ENCODE measurements at places on chromosomes 3 and 15.

- DNase-seq = peak; percentile 26
These were observed 35.9 kb downstream of the SAXO2 start for GRCh38 chr15:82298520-82298919.

DNA sequence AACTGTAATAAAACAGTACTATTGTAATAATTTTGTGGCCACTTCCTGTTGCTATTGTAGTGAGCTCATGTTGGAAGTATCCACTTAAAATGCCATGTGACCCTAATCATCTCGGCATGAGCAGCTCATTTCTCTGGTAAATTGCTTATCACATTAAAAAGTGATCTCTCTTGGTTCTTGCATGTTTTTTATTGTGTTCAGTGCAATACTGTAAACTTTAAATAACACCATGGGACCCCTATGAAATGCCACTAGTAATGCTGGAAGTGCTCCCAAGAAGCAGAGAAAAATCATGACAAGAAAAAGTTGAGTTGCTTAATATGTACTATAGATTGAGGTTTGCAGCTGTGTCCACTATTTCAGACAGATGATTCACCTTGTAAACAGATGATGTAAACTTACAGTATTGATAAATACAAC is 45.6 kb downstream of the NMD3 start:
- no peak for DNase-seq

DNA sequence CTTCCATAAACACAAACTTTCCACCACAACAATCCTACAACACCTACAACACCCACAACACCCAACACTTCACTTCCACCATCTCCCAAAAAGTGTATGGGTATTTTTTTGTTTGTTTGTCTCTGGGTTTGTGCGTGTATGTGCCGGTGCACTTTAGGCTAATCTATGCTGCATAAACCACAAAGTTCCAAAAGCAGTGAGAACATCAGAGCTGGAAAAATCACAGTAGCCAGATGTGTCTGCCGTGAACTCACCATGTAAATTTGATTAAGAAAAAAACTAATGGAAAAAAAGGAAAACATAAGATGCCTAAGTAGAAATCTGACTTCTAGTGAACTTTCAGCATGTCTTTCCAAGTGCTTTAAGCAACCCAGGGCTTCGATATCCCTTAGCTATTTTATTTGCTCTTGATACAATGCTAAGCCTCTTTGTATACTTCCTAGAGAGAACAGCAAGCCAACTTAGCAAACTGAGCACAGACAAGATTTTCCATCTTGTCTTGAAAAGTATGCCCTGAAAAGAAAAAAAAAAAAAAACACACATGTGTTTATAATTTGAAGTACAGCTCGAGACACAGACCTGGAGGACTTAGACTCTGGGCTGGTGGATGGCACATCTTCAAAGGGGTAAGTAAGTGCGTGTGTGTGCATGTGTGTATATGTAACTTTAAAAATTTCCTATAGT is 91.4 kb downstream of the WWTR1 start:
- no peak for DNase-seq

DNA sequence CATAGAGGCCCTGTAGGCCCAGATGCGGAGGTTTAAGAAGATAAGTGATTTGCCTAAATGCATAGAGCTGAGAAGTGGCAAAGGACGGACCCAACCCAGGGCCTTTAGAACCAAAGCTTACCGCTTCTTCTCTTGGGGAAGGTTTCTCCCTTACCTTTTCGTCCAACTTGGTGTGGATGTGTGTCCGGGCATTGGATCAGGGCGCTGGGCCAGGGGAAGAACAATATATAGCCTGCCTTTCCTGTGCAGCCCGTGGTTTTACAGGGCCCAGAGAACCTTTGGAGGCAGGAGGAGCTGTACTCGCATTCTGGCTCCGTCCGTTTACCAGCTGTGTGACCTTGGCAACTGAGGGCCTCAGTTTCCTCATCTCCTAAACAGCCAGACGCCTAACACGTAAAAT is 686 bp upstream of the P3H2 start:
- no peak for DNase-seq

DNA sequence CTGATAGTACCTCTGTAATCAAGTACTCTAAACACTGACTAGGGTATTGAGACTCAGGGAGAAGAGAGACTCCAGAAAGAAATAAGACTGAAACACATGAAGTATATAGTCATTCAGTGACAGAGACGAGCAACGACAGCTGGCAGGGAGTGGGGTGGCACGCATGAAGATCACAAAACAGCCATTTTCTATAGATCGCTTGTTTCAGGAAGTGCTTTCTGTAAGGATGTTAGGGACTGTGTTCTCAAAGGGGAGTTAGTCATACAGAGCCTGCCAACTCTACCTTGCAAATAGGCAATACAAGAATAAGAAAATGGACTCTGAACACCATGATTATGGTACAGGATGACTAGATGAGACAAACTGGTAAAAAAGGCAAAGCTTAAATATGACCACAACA is 139.5 kb downstream of the TBL1XR1 start:
- peak; percentile 16 for DNase-seq

DNA sequence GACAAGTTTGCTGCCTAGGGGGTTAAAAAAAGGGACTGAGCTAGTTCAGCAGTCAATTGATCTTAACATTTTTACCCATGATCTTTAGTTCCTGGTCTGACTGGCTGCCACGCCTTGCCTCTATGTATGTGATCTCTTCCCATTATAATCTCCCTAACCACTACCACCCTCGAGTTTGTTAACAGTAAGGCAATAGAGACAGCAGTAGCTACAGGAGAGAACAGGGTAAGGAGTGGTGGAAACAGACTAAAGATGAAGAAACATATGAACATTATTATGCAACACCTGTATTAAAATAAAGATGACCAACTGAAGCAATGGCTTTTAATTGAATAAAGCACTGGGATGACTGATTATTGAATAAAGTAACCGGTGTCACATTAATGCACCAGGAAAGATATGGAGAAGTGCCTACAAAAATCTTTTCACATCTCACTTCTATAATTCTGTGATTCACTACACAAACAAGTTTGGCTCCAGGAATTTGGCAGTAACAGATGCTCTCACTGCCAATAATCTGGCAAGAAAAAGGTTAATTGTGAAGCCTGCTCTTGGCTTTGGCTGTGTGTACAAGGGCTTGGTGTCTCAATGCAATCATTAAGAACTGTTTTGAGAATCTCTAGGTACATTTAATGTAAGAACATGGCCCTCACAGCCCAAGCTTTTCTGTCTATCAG is 95.7 kb downstream of the HHLA2 start:
- DNase-seq = no peak

GRCh38 chr3:8456412-8456811 is 45.2 kb upstream of the LMCD1 start:
- no peak for DNase-seq

GRCh38 chr3:64341296-64341695 is 116.0 kb upstream of the PRICKLE2 start:
- DNase-seq = no peak

- DNase-seq = no peak
These were observed 7.4 kb downstream of the TRANK1 start for GRCh38 chr3:36937492-36937891.

DNA sequence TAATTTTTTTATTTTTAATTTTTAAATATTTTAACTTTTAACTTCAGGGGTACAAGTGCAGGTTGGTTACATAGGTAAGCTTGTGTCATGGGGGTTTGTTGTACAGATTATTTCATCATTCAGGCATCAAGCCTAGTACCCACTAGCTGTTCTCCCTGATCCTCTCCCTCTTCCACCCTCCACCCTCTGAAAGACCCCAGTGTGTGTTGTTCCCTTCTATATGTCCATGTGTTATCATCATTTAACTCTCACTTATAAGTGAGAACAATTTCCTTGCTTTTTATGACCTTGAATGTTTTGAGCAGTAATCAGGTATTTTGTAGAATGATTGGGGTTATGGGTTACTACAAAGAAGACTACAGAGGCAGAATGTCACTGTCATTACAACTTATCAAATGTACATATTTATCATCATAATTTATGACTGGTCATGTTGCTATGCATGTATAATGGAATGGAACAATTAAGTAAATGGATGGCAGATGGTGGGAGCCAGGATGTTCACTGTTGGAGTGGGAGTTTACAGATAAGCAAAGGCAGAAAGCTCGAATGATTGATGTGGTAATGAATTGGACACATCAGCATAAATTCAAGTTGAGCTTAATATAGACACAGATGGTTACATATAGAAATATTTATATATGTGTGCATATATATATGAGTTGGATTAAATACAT is 563.8 kb upstream of the ROBO1 start:
- no peak for DNase-seq

- no peak for DNase-seq
These were observed 87.7 kb downstream of the ATP10A start for GRCh38 chr15:25775317-25775912.

DNA sequence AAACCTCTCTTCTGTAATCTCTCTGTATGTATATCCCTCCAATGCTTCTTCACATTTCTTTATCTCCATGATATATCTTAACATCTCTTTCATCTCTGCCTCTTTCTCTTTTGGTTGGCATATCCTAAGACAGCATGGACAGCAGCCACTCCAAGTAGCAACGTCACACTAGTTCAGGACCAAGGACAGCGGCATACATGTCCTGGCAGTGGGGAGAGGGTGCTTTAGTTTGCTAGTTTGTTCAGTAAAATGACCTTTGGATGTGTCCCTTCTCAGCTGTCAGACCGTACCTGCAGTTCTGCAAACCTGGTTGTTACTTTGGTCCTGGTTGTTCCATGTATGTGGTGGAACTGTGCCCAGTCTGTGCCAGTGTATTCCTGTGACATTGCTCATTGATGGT is 225.6 kb upstream of the ROPN1 start:
- no peak for DNase-seq

DNA sequence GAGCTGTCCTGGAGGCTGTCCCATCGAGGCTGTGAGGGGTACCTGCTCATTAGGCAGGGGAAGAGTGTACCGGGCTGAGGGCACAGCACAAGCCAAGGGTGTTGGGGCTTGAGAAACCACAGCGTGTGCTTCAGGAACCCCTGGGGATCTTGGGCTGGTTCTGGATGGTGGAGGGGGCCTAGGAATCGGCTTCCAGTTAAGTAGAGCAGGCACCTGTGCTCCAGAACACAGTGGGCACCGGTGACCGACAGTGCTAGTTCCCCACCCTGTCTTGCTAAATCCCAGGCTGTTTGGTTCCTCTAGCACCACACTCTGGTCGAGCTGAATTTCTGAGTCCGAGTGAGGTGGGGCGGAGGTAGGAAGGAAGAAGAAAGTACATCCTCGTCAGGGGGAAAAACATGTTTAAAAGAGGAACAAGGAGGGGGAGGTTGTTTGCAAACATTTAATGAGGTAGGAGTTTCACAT is 29.1 kb downstream of the SLC6A6 start:
- DNase-seq = no peak

DNA sequence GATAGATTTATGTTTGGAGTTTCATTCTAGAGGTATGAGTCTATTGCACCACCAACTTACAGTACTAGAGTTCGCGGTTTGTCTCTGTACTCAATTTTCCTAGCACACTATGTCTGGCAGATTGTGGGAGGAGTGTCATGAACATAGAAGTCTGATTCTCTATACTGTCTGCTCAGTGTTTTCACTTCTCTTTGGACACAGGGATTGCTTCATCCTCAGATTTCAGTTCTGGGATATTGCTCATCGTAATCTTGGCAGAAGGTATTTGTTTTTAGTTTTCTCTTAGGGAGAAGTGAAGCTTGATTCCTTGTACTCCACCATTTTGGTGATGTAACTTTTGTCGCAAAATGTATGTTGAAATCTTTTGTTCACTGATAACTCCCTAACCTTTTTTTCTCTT is 27.8 kb upstream of the AZI2 start:
- DNase-seq = no peak

GRCh38 chr3:188664795-188665194 is 507.0 kb upstream of the TPRG1 start:
- no peak for DNase-seq

DNA sequence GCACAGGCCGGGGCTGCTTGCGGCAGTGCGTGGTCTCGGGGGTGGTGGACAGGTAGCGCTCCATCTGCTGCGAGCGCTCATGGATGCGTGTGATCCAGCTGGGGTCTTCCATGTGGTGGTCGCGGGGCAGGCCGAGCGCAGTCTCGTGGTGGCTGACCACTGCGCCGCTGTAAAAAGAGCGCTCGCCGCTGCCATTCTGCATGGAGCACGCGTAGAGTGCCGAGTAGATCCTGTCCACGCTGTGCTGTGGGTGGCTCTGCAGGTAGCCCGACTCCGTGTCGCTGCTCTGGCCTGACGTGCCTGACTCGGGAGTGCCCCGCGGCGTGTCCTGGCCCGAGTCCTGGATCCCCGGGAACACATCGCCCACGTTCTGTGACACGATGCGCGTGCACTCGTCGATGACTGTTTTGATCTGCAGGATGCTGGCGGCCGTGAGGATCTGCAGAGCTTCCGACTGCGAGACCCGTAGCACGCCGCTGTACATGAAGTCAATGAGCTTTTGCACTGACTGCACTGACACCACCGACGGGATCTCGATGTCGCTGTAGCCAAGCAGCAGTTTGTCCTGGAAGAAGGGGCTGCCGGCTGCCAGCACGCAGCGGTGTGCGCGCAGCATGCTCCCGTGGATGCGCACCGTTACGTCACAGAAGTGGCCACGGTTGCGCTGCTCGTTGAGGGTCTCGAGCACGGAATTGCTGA is 57.4 kb downstream of the TIGIT start:
- no peak for DNase-seq

DNA sequence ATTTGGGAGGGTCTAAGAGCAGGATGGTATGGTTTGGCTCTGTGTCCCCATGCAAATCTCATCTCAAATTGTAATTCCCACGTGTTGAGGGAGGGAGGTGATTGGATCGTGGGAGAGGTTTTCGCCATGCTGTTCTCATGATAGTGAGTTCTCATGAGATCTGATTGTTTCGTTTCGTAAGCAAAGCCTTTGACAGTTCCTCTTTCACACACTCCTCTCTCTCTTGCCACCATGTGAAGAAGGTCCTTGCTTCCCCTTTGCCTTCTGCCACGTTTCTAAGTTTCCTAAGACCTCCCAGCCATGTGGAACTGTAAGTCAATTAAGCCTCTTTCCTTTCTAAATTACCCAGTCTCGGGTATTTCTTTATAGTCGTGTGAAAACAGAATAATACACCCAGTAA is 553.7 kb downstream of the TAFA4 start:
- DNase-seq = no peak

DNA sequence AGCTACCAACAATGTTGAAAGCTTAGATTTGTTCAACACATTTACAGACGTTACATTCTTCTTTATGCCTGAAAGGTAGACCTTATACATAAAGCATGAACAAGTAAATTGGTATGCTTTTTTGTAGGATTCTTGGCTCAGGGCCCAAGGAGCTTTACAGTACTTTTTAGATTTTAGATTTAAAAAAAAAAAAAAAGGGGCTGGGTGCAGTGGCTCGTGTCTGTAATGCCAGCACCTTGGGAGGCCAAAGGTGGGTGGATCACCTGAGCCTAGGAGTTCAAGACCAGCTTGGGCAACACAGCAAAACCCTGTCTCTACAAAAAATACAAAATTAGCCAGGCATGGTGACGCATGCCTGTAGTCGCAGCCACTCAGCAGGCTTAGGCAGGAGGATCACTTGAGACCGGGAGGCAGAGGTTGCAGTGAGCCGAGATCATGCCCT is 39.7 kb downstream of the MEF2A start:
- DNase-seq = no peak

- DNase-seq = no peak
These were observed 396.1 kb downstream of the UNC13C start for GRCh38 chr15:54374184-54374952.

GRCh38 chr3:127784283-127784682 is 38.0 kb downstream of the MGLL start:
- DNase-seq = no peak

Data from activated T-helper 1 cell treated with anti-CD3 and anti-CD28 coated beads, Interleukin-2, amount 50 U/mL, for 16 hours (primary cell).